ENCODE measurements at places on chromosomes 5 and 9. TPM values are rescaled to one million over a fixed set of nuclear protein-coding genes. Genes with fewer than 3 reads are reported as not detected.
A peak's percentile ranks its signal among the peaks of the same experiment; 100 is the strongest.

The ZCCHC7 gene
- 39.5 TPM for total RNA-seq

The CDO1 gene
- 53.8 TPM for total RNA-seq

The ASTN2 gene
- total RNA-seq = 23.2 TPM

The NOXA1 gene
- 1.2 TPM for total RNA-seq

The SPOCK1 gene
- total RNA-seq = 37.9 TPM

The KIF20A gene
- total RNA-seq = 4.1 TPM

The BHMT gene
- 2.4 TPM for total RNA-seq

The SLC25A2 gene
- not detected for total RNA-seq

The TEK gene
- 6.9 TPM for total RNA-seq

The KCNV2 gene
- not detected for total RNA-seq

The DMRT3 gene
- not detected for total RNA-seq

The HSD17B3 gene
- total RNA-seq = not detected

DNA sequence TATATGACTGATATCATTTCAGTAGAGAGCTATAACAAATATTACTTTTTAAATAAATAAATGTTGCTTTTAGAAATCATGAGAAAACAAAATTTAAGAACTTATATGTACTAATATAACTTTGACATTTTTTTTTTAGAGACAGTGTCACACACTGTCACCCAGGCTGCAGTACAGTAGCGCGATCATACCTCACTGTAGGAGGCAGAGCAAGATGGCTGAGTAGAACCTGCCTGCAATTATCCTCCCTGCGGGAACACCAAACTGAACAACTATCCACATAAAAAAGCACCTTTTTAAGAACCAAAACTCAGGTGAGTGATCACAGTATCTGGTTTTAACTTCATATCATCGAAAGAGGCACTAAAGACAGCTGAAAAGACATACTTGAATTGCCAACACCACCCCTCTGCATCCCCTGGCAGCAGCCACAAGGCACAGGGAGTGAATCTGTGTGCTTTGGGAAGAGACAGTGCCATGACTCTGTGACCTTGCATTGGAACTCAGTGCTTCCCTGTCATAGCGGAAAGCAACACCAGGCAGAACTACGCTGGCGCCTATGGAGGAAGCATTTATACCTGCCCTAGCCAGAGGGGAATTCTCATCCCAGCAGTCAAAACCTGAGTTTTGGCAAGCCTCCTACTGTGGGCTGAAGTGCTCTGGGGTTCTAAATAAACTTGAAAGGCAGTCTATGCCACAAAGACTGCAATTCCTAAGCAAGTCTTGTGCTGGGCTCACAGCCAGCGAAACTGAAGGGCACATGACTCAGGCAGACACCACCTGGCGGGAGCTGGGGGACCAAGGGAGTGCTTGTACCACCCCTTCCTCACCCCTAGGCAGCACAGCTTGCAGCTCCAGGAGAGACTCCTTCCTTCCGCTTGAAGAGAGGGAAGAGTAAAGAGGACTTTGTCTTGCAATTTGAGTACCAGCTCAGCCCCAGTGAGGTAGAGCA lies 142.7 kb downstream of the FBXL17 start:
- DNase-seq = no peak

GRCh38 chr5:159005062-159005461 lies 94.7 kb downstream of the EBF1 start:
- DNase-seq = no peak

- DNase-seq = no peak
Measured at GRCh38 chr5:6525422-6525821, 76.8 kb downstream of the UBE2QL1 start.

- no peak for DNase-seq
Measured at GRCh38 chr5:100252944-100253343, 282.2 kb upstream of the FAM174A start.

GRCh38 chr5:171961117-171961516 lies 45.3 kb downstream of the FBXW11 start:
- DNase-seq = no peak

DNA sequence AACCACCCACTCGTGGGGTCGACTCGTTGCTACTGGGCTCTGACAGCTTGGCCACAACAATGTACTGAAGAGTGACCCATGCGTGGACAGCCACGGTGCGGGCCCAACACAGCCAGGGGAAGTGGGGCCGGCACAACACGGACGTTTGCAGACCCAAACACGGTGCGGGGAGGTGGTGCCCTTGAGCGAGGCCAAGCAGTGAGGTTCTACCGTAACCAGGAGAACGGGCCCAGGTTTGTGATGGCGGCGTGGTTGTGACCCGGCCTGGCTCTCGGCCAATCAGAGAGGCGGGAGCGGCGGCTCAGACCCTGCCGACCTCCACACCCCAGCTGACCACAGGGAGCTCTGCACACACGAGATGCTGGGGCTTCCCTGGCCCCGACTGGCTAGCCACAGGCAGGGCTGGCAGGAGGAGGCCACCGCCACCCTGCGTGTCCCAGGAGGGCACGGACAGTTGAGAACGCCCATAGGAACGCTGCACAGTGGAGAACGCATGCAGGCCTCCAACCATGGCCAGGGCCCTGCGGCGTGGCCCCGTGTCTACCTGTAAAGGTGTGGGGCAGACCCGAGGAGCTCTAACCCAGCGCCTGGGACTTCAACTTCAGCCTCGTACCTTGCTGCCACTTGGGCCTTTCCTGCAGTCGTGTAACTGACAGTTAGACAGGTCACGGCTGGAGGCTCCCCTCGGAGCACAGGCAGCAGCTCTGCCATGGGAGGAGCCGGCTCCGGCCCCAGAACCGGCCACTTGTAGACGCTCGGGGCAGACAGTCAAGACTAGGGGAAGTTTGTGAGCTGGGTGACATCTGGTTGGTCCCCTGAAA lies 13.7 kb downstream of the BRD3 start:
- DNase-seq = no peak

- no peak for DNase-seq
Measured at GRCh38 chr9:133059623-133060022, 2.2 kb upstream of the CEL start.

GRCh38 chr5:80093796-80094195 lies 58.6 kb downstream of the THBS4 start:
- DNase-seq = no peak

DNA sequence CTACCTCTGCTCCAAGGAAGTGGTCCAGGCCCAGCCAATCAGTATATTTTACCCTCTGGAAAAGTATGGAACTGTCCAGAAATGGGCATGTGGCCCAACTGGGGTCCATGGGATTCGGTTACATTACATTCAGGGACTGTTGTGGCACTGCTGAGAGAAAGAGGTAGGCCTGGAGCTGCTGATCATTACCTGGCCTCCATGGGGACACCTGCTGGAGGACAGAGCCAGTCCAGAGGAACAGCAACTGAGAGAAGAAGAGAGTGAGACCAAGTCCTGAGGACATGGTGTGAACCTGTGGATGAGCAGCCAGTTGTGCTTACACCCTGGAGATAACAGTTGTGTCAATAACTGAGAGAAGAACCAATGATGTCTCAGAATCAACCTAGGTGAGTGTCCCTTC lies 48.2 kb downstream of the HMHB1 start:
- DNase-seq = no peak

DNA sequence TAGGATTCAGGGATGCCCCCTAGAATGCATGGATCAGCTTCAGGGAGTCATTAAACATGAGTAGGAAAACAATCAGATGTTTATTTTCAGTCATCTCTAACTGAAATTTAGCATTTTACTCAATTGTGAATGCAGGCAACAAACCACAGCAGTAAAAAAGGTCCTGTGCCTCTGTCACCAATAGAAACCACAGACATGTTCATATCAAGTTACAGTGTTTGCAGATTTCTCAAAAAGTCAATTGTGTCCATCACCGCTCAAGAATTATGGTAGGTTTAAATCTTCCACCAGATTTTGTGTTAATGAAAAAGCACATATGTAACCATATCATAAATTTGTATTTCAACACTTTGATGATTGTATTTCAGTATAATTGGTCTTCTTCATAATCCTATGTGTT lies 68.4 kb upstream of the SLC1A1 start:
- DNase-seq = no peak

DNA sequence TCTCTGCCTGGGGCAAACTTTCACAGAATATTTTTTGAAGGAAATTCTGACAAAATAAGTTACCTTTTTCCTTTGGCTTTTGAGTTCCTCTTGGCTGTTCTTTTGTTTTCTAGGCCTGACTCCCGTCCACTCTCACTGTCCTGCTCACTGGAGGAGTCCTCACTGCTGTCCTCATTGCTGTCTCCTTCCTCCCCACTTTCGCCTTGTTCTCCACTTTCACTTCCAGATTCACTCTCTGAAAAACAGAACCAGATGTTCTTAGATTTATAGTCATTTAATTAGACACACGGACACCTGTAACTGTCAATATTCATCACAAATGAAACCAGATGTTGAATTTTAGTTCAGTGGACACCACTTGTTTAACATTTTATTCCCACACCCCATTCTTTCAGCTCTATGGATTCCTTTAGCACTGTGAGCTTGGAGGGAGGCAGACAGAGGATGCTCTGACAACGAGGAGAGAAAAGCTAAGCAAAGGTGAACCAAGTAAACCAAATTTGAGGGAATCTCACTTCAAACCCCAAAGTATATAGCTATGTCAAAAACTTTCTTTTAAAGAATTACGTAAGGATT lies 180.7 kb downstream of the AP3B1 start:
- DNase-seq = no peak

DNA sequence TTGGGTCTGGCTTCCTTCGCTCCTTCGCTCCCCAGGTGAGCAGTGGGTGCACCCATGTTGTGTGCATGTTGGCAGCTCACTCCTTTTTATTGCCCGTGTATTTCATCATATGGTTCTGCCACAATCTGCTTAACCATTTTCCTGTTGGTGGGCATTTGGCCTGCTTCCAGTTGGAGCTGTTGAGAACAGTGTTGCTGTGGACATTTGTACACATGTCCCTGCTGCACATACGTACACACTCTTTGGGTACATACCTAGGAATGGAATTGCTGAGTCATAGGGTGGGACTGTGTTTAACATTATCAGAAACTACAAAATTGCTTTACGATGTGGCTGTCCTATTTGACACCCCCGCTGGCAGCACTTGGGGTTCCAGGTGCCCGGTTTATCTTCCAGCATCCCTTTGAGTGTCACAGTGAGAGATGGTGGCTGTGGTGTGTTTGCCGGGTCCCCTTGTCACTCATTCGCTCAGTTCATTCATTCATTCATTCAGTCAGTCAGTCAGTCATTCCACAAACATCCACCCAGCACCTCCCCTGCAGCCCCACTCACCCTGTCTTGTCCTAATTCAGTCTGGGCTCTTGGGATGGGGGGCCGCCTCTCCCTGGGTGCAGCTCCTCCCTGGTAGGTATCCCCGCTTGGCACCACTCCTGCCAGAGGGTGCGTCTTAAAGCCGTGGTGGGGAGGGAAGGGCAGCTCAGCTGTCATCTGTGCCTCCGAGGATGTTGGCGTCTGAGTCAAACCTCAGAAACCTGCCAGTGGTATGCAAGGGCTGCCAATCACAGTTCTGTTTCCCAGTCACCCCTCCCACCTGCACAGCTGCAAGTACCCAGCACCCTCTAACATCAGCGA lies 7.9 kb upstream of the FIBCD1 start:
- no peak for DNase-seq

GRCh38 chr5:78133423-78133822 lies 161.1 kb downstream of the AP3B1 start:
- DNase-seq = no peak

GRCh38 chr9:130138791-130139190 lies 33.4 kb upstream of the NCS1 start:
- DNase-seq = peak; percentile 58

GRCh38 chr9:86940774-86941173 lies 6.5 kb downstream of the GAS1 start:
- DNase-seq = no peak

GRCh38 chr5:459562-460272 lies 16.7 kb downstream of the EXOC3 start:
- DNase-seq = no peak

GRCh38 chr5:80967500-80968181 lies 7.5 kb downstream of the RASGRF2 start:
- no peak for DNase-seq

DNA sequence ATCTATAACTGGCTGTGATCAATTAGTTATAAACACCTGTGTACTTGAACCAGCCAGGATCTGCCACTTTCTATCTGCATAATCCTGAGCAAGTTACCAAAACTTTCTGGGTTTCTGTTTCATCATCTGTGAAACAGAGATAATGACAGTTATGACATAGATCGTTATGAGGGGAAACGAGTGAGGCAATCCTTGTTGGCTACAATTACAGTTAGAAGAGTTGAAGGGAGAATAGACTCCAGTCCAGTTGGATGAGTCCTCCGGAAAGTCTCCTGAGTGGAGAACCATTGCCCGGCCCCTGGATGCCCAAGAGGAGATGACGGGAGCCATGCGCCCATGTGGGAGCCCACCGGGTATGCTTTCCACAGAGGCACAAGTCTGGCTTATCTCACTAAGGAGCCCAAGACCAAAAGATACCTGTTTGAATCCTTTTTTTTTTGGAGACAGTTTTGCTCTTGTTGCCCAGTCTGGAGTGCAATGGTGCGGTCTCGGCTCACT lies 4.5 kb downstream of the PDE6A start:
- DNase-seq = no peak

- DNase-seq = no peak
Measured at GRCh38 chr5:25295067-25295466, 650.3 kb upstream of the CDH10 start.

- no peak for DNase-seq
Measured at GRCh38 chr5:10485142-10485795, 43.6 kb downstream of the ROPN1L start.

DNA sequence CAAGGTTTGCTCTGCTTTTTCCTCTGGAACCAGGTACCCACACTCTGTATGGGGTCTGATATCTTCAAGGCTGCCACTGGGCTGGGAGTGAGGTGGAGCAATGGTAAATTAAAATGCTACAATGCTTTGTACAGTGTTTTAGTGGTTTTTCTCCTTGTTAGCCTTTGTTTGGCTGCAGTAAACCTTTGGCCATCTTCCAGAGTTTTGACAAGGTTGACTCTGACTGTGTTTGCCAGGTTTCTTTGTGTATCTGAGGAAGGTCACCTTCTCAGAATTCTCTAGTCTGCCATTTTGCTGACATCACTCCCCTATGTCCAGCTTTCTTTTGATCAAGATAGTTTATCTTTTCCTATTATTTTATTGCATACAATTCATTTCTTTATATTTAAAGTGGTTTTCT lies 11.2 kb downstream of the SPATA31D1 start:
- DNase-seq = no peak

GRCh38 chr5:115838885-115839518 lies 2.4 kb downstream of the ATG12 start:
- no peak for DNase-seq

GRCh38 chr9:105859428-105860091 lies 165.2 kb downstream of the TMEM38B start:
- no peak for DNase-seq

- no peak for DNase-seq
Measured at GRCh38 chr5:179822059-179822432, 1.3 kb downstream of the SQSTM1 start.

DNA sequence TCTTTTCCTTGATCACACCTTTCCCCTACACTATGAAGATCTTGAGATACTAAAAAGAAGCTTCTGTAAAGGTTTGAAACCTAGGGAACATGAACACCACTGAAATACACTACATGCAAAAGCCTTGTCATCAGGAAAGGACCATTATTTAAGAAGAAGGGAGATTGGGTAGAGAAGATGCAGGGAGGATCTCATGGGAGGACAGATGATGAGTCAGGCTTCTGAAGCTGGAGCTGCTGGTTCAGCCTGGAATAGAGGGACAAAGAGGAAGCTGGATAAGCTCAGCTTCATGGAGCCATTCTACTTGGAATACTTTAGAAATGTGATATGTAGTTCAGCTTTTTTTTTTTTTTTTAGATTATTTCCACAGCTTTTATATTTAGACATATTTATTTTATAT lies 169.8 kb downstream of the MAN2A1 start:
- DNase-seq = no peak

GRCh38 chr9:87685871-87686519 lies 39.9 kb upstream of the CTSL start:
- DNase-seq = no peak
